HAP-1 (cell line): ENCODE measurements at places on chromosomes 3 and 15.
A peak's percentile ranks its signal among the peaks of the same experiment; 100 is the strongest.

DNA sequence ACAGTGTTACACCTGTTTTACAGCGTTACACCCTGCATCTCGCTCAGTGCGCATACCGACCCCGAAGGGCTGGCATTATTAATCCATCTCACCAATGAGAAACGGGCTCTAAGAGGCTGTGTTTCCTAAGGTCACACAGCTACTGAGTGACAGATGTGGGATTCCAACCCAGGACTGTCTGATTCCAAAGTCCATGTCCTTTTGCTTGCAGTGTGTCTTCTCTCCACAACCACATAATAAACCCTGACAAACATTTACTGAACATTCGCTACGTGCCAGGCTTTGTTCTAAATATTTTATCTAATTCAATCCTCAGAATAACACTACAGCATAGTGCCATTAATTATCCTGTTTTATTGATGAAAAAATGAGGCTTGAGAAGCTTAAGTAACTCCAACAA is 79.1 kb downstream of the RAB11A start:
- DNase-seq, result no peak

- DNase-seq, result peak; percentile 71
These were observed 35.6 kb upstream of the GYG1 start for GRCh38 chr3:148955544-148956346.

GRCh38 chr3:107988460-107989175 is 102.2 kb downstream of the CD47 start:
- DNase-seq, result peak; percentile 3

DNA sequence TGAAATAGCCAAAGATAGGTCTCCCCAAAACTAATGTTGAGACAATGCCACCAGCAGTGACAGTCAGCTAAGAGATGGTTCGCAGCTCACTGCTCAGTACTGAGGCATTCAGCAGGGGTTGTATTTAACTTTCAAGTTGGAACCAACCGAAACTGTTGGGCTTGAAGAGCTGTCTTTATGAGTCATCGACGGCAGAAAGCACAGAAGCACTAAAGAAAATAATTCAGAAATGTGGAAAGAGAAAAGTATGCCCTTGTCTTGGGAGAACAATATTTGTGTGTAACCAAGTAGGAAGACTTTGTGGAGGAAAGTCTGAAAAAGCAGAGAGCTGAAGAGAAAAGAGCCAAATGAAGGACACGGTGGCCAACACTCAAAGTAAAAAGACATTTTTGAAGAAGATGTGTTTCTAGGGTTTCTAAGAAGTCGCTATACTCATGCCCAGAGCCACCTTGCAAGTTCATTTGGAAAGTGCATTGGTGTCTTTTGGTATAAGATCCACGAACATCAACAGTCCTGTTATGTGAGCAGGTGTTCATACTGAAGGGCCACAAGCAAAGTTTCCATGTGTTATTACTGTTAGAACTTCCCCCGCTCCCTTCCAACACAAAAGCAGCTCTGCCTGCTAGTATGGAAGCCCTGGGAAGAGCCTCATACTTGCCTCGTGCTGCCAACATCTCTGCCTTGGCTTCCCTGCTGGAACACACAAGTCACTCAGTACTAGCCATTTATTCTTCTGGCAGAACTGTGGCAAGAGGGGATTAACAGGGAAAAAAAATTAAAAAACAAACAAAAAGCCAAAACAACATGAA is 4.1 kb upstream of the RARB start:
- no peak for DNase-seq

- no peak for DNase-seq
These were observed 139.5 kb upstream of the HACD2 start for GRCh38 chr3:123724306-123724705.

DNA sequence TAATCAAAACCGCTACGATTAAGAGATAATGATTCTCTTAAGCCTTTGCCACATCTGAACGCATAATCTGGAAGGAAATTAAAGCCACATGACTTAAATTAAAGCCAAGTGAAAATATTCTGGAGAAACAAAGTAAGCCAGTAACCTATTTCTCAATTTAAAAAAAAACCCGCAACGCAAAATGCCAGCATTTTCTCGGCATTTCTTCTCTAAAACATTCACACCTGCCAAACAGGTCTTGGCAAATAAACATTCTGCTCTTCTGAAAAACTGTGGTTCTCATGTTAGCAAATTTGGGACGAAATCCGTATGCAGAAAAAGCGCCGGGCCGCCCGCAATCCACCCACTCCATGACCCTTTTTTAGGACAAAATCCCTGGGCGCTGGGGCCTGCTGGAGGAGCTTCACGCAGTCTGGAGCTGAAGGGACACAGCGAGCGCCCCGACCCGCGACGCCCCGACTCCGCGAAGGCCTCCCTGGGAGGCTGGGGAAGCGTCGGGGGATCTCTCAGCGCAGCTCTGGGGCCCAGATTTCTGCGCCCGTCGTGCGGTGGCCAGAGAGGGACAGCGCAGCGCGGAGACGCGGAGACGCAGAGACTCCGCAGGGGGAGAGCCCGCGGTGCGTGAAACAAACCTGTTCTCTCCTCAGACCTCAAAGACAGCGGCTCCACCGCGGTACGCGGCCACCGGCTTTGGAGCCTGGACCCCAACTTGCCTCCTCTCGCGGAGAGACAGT is 471 bp downstream of the NKIRAS1 start:
- no peak for DNase-seq

- DNase-seq, result no peak
These were observed 104.2 kb downstream of the AGBL1 start for GRCh38 chr15:86183596-86184491.

- no peak for DNase-seq
These were observed 141.9 kb downstream of the P3H2 start for GRCh38 chr3:189978753-189979152.

DNA sequence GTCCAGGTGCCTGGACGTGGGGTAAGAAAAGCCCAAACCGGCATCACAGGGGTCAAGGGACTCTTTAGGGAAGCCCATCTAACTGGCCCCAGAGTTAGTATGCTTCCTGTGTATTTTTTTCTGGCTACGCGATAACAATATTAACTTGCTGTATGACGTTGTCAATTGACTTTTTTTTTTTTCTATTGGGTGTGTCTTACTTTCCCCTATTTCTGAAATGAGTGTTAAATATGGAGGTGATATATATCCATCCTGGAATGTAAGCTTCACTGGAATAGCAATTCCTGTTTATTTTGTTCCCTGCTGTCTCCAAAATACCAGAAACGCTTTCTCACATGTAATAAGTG is 598 bp upstream of the GMNC start:
- DNase-seq, result no peak
